ENCODE measurements at places on chromosomes 12 and 14.

DNA sequence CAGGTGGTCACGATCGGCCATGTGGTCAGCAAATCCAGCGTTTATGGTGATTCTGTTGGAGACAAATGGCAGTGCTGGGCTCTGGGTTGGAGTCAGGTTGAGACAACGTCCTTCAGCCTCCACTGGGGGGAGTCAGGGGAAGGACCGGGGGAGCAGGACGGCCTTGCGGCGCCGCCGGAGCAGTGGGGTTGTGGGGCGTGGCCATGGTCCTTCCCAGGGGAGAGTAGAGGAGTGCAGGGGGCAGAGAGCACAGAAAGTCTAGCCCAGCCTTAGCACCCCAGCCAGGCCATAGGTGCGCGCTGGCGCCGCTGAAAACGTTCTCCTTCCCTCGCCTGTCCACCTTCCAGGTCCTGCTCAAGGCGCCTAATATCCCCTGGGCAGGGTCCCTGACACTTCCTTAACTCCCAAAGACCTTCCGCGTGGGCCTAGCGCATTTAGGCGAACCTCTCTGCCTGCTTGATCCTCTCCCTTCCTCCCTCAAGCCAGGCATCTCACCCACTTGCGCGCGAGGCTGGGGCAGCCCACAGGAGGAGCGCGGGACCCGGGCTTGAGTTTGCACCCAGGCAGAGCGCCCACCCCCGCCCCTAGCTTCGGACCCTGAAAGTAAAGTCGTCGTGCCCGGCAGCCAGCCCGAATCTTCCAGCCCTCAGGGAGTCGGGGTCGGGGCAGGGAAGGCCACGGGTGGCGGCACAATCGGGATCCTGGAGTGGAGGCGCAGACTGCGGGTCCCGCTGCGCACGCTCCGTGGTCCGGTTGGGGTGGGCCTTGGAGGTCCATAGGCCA is 3.1 kb upstream of the KIF26A start:
- no peak for DNase-seq

DNA sequence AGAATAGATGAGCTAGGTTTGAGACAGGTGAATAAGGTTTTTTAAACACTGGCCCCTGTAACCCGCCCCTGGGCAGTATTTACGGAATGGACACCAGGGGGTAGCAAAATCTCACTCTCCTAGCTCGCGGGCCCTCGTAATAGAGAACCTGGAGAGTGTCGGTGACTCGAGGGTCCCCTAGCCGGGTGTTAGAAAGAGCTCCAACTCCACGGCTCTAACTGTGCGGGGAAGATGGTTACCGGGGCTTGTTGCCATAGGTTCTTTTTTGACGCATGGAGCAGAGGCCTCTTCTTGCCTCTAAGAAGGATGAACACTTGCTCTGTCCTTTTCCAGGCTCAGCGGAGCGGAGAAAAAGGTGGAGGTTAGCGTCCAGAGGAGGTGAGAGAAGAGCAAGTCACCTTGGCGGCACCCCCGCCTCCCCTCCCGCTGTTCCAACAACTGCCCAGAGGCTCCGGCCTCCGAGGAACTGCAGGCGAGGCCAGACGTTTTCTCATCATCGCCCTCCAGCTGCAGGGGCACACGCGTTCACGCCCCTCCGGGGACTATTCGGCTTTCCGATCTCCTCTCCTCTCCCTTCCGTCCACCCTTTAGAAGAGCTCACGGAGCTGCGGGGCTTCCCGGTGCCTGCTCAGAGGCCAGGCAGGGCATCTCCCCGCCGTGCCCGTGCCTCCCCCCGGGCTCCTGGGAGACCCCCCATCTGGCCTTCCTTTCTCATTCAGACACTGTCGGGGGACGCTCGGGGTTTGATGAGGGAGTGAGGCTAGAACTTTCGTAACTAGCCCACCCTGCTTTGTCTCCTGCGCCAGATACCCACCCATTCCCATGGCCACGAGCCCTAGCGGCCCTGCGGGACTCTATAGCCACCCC is 1.4 kb upstream of the ARHGEF40 start:
- DNase-seq = peak; percentile 23

GRCh38 chr12:57769594-57769993 is 2.3 kb downstream of the METTL1 start:
- no peak for DNase-seq

DNA sequence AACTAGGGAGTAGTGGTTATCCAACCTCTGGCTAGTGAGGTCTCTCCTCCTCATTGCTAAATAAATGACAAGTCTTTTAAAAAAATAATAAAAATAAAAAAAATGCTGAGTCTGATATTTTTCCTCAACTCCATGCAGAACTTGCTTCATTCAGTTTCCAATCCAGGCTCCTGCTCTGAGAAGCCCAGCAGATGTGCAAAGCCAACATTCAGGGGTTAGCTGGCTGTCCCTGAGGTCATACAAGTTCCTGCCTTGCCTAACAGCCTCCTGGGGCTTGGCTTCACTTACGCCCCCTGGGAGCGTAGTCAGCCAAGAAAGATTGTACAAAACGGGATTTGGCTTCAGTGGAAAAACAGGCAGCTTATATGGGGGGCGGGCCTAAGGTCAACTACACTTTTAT is 23.3 kb downstream of the RTRAF start:
- DNase-seq = no peak

DNA sequence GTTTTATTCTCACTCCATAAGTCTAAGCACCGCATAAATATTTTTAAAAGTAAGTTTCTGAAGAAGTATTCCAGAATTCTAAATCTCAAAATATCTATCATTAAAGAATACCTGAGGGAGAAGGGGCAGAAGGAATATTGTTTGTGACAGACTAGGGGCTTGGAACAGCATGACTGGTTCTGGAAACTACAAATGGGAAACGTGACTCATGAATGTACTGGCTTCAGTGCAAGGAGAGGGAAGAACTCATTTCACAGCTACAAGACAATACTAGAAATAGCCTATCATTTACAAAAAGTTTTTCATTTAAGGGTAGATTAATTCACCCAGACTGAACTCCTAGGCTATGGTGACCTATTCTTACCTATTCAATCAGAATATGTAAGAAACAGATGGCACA is 121.3 kb downstream of the SLC25A21 start:
- no peak for DNase-seq

- DNase-seq = no peak
These were observed 23.0 kb downstream of the VPS37B start for GRCh38 chr12:122872815-122873361.

GRCh38 chr14:69979882-69980281 is 100.7 kb downstream of the SMOC1 start:
- DNase-seq = no peak

DNA sequence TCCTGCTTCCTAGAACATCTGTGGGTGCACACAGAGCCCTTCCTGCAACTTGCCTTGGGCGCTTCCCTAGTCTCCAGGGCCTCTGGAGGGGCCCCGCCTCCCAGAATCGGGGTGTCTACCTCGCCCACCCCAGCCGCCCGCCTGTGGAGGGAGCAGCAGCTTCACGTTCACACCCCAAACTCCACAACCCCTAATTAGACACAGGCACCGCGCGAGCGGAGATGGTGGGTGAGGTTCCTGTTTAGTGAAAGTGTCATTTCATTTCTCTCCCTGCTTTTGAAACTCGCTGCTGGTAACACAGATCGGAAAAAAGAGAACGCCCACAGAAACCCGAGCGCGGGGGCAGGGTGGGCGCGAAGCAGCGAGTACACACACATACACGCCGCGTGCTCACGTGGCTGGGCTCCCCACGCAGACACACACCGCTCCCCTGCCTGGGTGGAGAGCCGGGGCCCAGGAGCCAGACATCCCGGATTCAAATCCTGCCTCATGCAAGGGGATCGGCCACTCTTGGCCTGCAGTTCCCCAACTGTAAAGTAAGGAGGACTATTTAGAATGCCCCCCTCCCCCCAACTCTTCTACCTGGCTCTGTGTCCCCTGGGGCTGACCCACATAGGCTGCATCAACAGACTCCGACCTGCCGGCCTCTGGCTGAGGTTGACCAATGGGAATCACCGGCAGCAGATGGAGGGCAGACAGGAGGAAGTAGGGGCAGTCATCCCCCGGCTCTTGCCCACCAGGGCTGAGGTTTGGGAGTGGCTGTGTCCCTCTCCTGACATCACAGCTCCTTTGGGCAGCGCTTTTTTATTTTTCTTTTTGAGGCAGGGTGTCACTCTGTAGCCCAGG is 79.2 kb upstream of the NCOR2 start:
- DNase-seq = no peak

DNA sequence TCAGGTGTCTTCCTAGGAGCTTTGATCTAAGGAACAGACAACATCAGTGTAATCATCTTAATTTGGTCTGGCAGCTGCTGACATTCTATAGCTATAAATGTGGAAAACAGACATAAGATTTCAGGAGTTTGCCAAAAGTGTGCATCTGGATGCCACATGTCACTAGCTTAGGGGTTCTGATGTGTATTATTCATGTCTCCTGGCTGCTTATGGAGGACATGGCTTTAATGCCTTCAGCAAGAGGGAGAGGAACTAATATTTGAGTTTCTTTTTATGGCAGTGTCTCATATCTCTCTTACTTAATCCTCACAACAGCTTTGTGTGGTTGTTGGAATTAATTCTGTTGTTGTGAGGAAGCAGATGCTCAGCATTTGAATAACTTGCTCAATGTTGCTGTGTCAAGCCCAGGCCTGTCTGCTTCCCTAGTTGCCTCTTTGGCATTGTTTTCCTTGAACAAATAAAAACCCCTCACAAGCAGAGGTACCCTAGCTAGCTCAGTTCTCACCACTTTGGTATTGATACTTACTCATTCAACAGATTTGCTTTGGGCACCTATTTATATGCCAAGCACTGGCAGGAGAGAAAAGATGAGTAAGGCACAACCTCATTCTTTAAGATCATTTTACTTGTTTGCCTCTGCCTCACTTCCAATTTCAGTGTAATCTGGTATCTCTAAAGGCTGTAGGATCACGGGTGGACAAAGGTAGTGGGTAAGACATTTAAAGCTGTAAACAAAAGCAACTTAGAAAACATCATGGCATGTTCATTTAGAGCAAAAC is 39.8 kb upstream of the EID3 start:
- no peak for DNase-seq

DNA sequence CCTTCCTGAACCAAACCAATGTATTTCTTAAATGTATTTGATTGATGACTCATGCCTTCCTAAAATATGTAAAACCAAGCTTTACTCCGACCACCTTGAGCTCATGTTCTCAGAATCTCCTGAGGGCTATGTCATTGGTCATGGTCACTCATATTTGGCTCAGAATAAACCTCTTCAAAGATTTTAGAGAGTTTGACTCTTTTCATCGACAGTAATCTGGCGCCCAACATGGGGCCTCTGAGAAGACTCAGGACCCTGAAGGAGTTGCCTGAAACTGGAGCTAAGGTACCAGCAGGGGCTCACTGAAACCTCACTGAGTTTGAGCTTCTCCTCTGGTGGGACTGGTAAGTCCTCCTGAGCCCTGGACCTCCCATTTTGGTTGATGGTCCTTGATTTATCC is 17.2 kb upstream of the PSMC1 start:
- DNase-seq = no peak

DNA sequence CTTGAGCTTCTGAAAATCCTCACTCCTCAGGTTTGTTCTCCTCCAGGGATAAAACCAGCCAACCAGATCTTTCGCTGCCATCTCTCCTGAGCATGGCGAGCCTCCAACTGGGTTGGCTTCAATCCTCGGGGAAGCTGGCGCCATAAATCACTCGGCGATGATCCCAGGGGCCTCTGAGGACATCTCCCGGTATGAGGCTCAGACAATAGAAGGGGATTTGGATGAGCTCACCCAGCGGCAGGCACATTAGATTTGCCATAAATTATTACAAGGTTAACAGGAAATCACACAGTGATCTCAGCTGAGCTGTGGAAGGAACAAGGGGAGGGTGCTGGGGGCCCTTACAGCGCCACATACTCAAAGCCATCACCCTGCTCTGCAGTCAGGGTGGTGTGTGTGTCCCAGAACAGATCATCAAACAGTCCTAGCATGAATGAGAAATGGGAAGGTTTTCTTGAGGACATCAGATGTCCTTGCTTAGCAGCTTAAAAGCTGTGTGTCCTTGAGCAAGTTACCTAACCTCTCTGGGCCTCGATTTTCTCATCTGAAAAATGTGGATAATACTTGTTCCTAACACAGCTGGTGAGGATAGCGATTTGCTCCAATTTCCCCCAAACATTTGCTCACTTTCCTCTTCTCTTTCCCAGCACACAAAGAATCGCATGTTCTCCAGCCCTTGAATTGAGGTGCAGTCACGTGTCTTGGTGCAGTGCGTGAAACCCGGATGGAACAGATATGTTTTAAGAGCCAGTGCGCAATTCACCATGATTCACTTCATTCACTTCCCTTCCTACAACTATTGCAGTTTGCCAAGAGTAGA is 142.8 kb downstream of the SCARB1 start:
- no peak for DNase-seq

- no peak for DNase-seq
These were observed 17.8 kb upstream of the RPS6KA5 start for GRCh38 chr14:91078095-91078737.

GRCh38 chr14:92690171-92691011 is 58.0 kb downstream of the LGMN start:
- no peak for DNase-seq

GRCh38 chr12:53694756-53695151 is 18.9 kb upstream of the ATP5MC2 start:
- DNase-seq = no peak

DNA sequence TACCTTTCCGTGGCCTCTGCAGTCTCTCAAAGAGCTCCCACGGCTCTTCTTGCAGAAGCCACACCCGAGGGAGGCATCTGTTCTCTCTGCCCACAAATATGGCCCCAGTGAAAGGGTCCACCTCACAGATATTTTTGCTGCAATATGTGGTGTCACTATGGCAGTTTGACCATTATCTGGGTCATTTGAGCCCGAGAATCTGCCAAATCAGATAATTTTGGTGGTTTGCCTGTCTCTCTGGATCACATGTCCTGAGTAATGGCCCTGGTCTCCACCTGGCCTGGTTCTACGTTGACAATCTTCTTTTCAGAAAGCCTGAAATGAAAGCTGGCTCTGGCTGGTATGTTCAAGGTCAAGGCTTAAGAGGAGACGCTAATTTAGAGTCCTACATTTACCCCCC is 5.7 kb upstream of the WSCD2 start:
- no peak for DNase-seq

DNA sequence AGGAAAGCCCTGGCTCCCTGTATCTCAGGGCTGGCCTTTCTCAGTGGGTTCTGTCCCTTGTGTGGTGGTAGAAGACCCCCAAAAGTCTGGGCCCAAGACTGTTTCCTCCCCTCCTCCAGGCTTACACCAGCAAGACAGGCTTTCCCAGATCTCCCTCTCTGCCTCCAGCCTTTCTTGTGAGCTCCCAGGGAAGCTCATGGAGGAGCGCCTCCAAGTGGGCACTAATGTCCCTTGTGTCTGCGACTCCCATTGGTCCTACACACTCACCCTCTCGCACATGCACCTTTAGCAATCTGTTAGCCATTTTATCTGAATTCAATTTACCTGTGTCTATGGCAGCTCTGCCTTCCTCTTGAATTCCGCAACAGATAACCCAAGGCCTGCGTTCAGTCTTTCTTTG is 251.1 kb upstream of the CAND1 start:
- no peak for DNase-seq

- DNase-seq = no peak
These were observed 11.7 kb downstream of the DAAM1 start for GRCh38 chr14:59200195-59200594.

GRCh38 chr12:12331244-12331771 is 18.7 kb downstream of the MANSC1 start:
- DNase-seq = no peak

- no peak for DNase-seq
These were observed 41.7 kb upstream of the OR5AU1 start for GRCh38 chr14:21197418-21198205.

GRCh38 chr12:93877446-93877845 is 200.3 kb downstream of the CRADD start:
- no peak for DNase-seq

Data from activated CD4-positive, CD25-positive, alpha-beta regulatory T cell (primary cell).